ENCODE measurements at places on chromosomes 12 and 14.
A peak's percentile ranks its signal among the peaks of the same experiment; 100 is the strongest.

GRCh38 chr14:105947599-105947998, 421.2 kb downstream of the TMEM121 start:
- DNase-seq: no peak

DNA sequence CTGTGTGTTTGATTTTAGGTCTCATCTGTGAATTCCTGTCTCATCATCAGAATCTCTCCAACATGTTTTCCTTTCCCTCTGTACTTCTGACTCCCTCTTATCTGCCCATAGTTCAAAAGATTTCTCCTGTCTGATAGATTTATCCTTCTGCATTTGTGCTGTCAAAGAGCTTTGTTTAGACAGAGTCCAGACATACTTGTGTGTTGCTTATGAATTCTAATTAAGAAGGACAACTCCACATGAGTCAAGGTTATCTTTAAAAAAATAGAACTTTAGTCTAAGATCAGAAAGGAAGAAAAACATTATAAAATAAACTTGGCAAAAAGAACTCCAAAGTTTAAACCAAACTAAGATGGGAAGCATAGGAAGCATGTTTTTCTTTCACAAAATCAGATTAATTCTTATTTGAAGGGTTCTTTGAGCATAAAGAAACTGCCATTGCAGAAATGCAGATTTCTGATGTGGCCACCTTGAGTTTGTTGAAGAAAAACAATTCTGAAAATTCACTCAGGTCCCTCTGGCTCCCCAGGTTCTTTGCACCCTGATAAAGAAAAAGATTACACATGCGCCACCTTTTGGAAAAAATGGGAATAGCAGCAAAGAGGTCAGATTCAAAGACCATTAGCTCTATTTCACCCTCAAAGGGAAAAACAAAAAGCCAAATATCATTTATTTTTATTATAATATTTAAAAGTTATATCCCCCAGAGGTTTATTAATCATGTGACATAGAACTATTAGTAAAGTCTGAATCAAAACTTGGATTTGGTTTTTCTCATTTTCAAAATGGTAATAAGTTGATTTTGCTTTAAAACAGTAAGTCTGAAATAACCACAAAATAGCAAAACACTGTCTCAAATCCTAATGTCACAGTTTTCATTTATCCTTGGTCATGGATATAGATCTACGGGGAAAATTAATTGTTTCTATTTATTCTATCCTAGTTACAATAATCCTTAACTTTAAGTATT, 143.7 kb upstream of the DCN start:
- no peak for DNase-seq

- DNase-seq: no peak
Measured at GRCh38 chr12:121748571-121749265, 36.2 kb downstream of the TMEM120B start.

DNA sequence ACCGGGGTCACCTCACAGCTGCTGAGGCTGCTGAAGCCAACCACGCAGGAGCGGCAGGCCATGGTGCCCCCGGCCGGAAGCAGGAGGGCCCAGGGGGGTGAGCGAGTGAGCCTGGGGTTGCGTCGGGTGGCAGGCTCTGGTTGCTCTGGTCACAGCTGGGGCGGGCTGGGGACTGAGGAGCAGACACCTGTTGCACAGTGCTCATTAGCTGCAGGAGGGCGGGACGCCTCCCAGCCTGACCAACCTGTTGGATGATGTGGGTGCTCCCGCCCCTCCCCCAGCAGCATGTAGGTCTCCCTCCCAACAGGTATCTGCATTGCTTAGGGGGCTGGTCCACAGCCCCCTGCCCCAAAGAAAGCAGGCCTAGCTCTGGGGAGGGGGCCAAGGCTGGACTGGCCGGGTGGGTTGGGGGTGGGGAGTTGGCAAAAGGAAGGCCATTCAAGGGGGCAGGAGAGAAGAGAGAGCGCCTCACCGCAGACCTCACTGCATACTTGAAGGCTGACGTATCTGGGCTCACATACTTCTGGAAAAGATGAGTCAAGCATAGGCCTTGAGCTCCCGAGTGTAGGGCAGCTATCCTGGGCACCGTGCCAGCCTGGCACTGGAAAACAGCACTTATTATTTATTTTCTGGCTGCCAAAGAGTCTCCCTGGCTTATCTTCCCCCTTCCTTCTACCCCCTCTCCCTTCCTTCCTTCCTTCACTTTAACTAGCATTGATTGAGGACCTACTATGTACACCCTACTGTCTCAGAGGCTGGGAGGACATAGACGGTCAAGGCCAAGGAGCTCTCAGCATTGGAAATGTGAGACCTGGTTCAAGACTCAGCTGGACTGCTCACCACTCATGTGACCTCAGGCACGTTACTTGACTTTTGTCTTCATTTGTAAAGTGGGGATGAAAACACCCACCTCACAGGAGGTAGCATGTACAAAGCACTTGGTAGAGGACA, at the start of gene KRT80:
Gene KRT80 (minus strand): TSS at position 174 of the 951 bp plus-strand sequence. CDS start 112 bp downstream, at position 62.
- no peak for DNase-seq

DNA sequence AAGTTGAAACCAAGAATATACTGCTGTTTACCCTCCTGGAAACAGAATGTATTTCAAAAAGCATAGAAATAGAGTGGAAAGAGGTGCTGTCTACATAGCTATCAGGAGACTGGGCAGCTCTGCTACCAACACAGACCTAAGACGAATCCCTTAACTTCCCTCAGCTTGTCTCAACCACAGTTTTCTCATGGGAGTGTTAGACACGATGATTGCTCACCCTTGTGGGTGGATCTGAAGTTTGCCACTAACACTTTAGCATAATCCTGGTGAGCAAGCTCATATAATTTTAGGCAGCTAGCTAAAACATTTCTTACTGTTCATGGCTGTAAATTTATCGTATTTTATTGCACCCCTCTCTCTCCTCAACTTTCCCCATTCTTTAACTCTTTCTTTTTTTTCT, 38.5 kb downstream of the C12orf75 start:
- no peak for DNase-seq

DNA sequence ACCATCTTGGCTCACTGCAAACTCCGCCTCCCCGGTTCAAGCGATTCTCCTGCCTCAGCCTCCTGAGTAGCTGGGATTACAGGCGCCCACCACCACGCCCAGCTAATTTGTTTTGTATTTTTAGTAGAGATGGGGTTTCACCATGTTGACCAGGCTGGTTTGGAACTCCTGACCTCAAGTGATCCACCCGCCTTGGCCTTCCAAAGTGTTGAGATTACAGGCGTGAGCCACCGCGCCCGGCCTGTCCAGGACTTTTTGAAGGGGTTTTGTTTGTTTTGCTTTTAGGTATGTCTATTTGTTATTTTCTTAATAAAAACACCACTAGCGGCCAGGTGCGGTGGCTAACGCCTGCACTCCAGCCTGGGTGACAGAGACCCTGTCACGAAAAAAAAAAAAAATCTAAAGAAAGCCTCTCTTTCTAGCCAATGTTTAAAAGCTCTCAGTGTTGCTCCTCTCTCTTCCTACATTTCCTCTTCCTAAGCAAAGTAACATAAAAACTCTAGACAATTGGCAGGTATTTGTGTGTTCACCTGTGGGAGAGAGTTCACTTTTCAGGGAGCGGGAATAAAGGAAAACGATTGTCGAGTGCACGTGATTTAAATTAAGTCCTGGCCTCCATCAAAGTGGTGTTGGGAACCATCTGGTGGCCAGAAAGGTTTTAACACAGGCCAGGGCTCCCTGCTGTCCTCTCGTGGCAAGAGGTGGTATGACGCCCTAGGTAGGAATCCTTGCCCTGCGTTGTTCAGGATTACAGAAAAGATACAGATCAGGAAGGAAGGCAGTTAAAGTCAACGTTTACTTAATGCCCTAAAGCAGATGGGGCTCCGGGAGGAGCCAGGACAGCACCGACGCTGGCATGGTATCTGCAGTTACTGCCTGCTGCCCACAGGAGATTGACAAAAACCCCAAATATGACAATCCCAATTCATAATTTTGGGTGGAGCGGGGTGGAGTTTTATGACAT, 36.2 kb upstream of the ATP23 start:
- DNase-seq: peak; percentile 71

- DNase-seq: no peak
Measured at GRCh38 chr12:109890620-109891170, 9.4 kb upstream of the TCHP start.

GRCh38 chr14:75702122-75702521, 41.1 kb downstream of the TTLL5 start:
- no peak for DNase-seq

DNA sequence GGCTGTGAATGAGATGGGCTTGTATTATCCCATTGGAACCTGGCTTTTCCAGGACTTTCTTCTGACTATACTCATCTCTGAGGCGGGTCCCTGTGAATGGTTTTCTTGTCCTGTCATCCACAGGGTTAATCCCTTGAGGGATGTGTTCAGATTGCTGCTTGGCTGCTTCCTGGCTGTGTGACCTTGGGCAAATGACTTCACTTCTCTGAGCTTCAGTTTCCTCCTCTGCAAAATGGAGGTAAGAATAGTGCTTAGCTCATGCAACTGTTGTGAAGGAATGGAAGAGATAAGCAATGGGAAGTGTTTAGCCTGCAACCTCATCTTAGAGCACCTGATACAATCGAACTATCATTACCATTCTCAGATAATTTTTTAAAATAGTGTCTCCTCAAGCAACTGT, 32.1 kb upstream of the PPP1CC start:
- DNase-seq: no peak

- no peak for DNase-seq
Measured at GRCh38 chr14:58560208-58560607, 77.6 kb upstream of the DACT1 start.

GRCh38 chr12:18723752-18724151, 14.1 kb downstream of the PLCZ1 start:
- no peak for DNase-seq

GRCh38 chr12:68481181-68481941, 129.3 kb upstream of the RAP1B start:
- no peak for DNase-seq

Measured in activated CD8-positive, alpha-beta memory T cell treated with anti-CD3 and anti-CD28 coated beads for 4 hours (primary cell).